ENCODE measurements at places on chromosomes 7 and 10. TPM values are rescaled to one million over a fixed set of nuclear protein-coding genes. Genes with fewer than 3 reads are reported as not detected.

DNA sequence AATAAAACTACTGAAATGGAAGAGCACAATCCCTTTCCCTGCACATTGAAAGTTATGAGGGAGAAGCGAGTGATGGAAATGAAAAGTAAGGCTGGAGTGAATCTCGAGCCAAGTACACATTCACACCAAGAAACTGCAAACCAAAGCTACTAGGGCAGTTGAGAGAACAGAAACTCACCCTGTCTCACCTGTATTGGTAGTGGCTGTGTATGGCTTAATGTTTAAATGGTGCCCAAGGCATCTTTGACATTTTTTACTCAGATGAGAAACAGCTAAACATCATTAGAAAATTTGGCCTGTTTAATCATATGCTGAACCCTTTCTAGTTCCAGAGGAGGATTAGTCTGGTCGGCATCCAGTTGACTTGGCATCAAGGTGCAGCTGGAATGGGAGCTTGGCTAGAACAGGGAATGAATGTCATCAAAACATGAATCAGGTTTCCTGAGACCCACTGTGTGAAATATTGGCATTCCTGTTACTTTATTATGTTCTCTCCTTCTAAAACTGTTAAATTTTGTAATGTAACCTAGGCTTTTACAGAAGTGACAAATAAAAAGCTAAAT is 840.8 kb downstream of the GRM8 start:
- DNase-seq: no peak

GRCh38 chr7:114620208-114620607 is 205.6 kb downstream of the FOXP2 start:
- no peak for DNase-seq

MYOZ1 gene
- total RNA-seq: 0.17 TPM

ADARB2 gene
- 0.59 TPM for total RNA-seq

DNA sequence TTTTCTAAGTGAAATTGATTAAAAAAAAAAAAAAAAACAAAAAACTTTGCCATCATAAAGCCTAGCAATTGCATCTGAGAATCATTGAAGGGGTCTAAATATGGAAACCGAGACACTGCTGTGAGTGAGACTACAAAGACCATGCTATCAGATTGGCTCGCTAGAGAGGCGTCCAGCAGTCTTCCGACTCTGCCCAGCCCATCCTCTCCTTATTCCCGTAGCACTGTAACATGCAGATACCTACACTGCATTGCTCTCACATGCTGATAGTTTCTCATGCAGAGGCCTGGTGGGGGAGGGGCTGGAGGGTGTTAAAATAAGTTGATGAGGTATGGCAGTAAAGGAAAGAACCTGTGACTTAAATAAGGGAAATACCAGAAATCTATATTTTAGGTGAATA is 130.7 kb downstream of the NRF1 start:
- DNase-seq: no peak

PALD1 gene
- total RNA-seq: 4.2 TPM

CRHR2 gene
- total RNA-seq: not detected

- DNase-seq: no peak
These were observed 174.3 kb downstream of the ADAM12 start for GRCh38 chr10:126214021-126214420.

GRCh38 chr10:119737823-119738222 is 12.0 kb downstream of the INPP5F start:
- no peak for DNase-seq

DNA sequence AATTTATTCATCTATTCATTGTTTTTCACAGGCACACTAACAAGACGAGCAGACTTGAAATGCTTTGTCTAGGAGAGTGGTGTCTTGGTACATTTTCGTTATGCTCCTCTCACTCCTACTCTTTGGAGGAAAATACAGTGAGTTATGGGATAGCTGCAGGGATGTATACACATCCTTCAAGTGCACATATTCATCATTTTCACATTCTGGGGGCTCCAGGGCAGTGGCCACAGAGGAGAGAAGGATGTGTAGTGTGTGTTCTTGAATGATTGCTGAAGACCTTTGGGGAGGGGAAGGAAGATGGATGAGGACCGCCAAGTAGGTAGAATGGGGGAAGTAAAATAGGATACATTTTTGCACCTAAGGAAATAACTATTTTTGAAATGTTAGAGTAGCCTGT is 34.8 kb upstream of the ORC5 start:
- no peak for DNase-seq

CYP2C19 gene
- total RNA-seq: 121 TPM

DMBT1 gene
- total RNA-seq: not detected

NEUROG3 gene
- not detected for total RNA-seq

DNA sequence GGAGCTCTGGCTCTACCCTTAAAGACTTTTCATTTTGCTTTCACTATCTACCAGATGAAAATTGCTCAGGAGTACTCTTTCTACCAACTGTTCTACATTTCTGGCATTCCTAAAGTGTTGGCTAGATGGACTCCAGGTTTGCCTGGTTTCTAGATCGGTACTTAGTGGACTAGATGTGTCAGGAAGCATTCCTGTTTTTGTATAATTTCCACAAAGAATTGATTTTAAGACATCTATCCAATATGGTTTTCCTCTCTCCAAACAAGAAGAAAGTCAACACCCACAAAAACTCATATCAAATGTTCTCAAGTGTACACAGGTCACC is 157.7 kb downstream of the CHRM2 start:
- no peak for DNase-seq

DNA sequence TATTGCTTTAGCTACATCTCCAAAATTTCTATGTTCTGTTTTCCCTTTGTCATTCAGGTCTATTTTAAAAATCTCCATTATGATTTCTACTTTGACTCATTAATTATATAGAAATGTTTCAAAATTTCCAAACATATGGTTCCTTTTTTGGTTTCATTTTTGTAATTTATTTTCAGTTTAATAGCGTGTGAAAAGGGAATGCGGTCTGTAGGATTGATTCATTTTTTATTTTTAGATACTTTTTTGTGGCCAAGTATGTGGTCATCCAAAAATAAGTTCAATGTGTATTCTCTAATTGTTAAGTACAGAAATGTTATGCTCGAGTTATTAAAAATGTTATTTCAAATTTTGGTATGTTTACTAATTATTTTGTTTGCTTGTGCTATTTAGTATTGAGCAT is 72.5 kb upstream of the ANKRD1 start:
- no peak for DNase-seq

GRCh38 chr10:20958225-20958624 is 61.1 kb upstream of the NEBL start:
- DNase-seq: no peak

GRCh38 chr7:26680587-26680986 is 183.8 kb downstream of the SKAP2 start:
- DNase-seq: no peak

- DNase-seq: no peak
These were observed 19.8 kb downstream of the TSPAN13 start for GRCh38 chr7:16773326-16773725.

RADIL gene
- 0.25 TPM for total RNA-seq

DNA sequence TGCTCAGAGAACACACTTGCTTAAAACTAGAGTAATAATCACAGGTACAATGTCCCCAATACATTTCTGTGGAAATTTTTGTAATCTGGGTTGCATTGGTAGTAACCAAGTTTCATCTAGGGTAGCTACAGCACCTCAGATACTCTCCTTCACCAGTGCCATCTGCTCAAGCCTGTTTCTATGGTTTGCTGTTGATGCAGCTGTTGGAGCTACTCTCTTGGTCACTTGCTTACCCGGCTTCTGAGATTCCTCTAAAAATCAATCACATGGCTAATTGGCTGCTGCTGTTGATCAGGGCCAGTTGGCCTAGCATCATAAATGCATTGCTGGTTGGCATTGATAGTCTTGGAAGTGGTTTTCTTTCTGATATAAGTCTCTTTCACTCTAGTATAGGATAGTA is 220.8 kb downstream of the BICC1 start:
- no peak for DNase-seq

GPR141 gene
- 1.4 TPM for total RNA-seq

STAG3 gene
- total RNA-seq: 1.1 TPM

DDX56 gene
- 24.3 TPM for total RNA-seq

- no peak for DNase-seq
These were observed 3.2 kb downstream of the SPOCK2 start for GRCh38 chr10:72085166-72085565.

DNA sequence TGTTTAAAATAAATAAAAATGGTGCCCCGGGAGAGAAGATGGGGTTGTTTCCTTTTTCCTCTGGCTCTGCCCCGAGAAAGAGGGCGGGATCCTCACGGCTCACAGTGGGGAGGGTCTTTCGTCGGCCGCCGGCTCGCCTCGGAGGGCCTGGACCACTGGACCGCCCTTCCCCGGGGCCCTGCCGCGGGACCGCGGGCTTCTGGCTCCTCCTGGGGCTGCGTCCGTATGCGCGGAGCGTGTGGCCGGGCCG is 3.5 kb upstream of the IGF2BP3 start:
- no peak for DNase-seq

GRCh38 chr10:112802411-112803022 is 147.5 kb upstream of the TCF7L2 start:
- DNase-seq: no peak

- no peak for DNase-seq
These were observed 157.5 kb upstream of the PHYHIPL start for GRCh38 chr10:59018977-59019376.

GRCh38 chr10:7333961-7334641 is 76.7 kb downstream of the SFMBT2 start:
- DNase-seq: no peak

DNA sequence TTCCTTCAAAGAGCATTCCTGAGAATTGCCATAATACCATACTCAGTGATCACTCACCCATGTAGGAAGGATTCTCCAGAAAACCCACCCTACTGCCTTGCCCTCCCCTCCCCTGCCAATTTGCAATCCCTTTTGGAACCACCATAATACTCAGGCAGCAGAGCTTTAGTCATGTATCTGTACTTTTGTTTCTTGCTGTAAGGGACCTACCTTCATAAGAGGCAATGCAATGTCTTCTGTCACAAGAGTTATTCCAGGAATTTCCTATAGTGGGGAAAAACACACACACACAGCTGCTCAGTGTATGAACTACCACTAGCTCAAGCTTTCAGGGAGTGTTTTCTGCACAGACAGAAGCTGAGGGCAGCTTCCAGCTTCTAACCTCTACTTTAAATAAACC is 67.0 kb downstream of the GSAP start:
- DNase-seq: no peak

DNA sequence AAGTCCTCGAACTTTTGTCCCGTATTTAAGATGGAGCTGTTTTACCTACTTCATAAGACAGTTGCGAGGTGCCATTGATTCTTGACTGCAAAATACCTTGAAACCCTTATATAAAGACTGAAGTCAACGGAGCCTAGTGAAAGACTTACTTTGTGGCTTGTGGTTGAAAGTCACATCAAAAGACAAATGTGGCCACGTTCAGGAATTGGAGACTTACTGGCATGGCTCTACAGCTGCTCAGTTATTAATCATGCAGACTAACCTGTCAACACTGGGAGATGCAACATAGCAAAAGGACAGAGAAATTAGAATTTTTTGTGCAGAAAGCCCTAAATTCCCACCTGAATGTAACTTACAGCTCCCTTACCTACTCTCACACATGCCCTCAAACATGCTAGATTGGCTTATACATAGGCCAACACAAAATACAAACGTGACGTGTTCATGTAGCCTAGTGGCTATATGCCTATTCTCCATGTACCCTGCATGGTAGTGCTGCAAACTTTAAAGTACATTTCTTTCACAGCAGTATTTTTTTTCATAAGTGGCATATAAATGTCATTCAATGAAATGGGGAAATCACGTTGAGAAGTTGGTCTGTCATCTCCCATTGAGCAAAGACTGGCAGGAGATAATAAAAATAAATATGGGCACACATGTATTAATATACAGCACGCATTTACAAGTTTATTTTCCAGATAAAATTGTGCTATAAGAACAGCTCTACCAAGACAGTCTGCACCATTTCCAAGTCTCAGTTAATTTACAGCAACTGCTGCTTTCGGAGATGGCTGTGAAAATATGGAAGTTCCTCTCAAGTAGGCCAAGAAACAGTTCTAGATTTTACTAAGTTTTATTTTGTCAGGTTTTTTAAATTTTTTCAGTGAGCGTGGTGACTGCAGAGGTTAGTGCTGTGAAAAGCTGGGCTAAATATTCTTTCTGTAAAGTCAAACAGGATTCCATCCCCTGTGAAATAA is 170.4 kb upstream of the C7orf33 start:
- DNase-seq: no peak

DNA sequence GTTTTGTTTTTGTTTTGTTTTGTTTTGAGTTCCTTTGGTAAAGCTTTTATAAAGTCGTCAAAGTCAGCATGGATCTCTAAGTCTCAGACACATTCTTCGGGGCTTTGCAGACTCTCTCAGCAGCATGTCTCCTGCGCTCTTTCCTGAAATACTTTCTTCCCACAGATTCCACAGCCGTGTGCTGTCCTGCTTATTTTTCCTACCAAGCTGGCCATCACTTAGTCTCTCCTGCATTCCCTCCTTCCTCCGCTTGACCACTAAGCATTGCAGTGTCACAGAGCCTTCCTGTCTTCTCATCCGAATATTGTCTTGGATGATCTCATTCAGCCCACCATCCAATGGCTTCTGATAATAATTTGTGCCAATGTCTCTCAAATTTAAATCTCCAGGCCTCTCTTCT is 434.3 kb upstream of the C7orf33 start:
- no peak for DNase-seq

CCDC172 gene
- total RNA-seq: not detected

- DNase-seq: no peak
These were observed 28.5 kb upstream of the HDAC9 start for GRCh38 chr7:18467011-18467410.

DNA sequence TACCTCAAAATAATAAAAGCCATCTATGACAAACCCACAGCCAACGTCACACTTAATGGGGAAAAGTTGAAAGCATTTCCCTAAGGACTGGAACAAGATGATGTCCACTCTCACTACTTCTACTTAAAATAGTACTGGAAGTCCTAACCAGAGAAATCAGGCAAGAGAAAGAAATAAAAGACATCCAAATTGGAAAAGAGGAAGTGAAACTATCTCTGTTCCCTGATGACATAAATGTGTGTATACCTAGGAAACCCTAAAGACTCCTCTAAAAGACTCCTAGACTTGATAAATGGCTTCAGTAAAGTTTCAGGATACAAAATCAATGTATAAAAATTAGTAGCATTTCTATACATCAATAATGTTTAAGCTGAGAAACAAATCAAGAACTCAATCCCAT is 314.1 kb downstream of the WDR37 start:
- DNase-seq: no peak

DNA sequence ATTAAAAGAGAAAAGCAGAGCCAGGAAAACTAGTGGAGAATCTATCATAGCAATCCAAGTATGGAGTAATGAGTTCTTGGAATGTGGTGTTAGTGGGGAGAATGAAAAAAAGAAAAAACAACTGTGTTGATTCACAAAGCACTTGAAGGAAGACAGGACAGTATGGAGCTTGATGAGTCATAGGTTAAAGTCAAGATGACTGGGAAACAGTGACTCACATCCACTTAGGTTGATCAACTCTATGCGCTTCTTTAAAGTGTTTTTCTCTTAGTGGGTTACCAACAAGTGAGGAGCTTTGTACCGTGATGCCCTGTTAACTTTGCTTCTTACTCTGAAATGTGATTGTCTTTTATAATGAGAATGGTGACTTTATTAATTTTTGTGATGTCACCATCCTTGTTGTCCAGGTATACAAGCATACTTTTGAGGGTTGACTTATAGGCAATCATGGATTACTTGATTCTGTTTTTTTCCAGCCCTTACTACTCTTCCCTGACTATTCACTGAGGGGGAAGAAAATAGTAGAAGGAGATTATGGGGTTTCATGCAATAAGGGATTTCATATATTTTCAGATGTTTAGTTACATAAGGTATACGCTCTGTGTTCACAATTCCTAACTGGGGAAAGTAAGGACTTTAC is 32.1 kb upstream of the MDFIC start:
- no peak for DNase-seq

Data from liver (tissue), 10 donors.